Urinary bladder (tissue), 4 donors: ENCODE measurements at places on chromosomes 5 and 9. TPM values are rescaled to one million over a fixed set of nuclear protein-coding genes. Genes with fewer than 3 reads are reported as not detected.

DNA sequence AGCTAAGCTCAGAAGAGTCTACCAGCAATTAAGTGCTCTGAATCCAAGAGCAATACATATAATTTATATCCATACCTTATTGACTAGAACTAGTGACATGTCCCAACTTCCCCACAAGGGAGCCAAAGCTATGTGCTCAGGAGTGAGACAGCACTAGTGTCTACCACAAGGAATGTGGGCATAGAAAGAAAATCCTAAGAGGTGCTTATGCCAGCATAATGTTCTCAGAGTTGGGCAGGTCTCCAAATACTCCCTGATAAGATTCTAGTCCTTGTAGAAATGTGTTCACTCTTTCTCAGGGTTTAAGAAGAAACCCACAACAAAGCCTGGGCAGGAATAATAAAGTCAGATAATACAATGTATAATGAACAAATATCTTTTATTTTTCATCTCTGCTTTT is 275.1 kb downstream of the BRINP1 start:
- no peak for DNase-seq

- peak; percentile 8 for DNase-seq
Observed at GRCh38 chr9:99361817-99362216, 139.7 kb downstream of the SEC61B start.

The RASGRF2 gene
- 3.1 TPM for polyA plus RNA-seq

The FOXD4L5 gene
- not detected for polyA plus RNA-seq

The PCDHGA10 gene
- 1.6 TPM for polyA plus RNA-seq

- no peak for DNase-seq
Observed at GRCh38 chr9:120857902-120858301, 15.2 kb upstream of the PSMD5 start.

- no peak for DNase-seq
Observed at GRCh38 chr5:55456216-55456895, 78.4 kb downstream of the PLPP1 start.

DNA sequence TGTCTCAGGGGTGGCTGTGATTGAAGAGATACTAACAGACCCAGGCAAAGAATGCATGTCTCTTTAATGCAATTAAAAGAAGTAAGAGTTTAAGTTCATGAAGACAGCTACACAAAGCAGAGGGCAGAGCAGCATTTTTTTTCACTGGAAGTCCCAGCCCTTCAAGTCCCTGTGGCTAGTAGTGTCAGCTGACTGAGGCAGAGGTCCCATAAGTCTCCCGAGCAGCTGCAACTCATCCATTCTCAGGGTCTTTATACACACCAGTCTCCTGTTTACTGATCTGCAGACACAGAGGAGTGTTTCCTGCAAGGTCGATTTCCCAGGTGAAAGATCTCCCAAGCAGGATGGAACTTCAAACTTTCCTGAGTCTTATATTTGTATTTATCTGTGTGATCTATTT is 169.4 kb upstream of the GLRA1 start:
- DNase-seq = no peak

- no peak for DNase-seq
Observed at GRCh38 chr9:19975499-19975898, 186.7 kb upstream of the SLC24A2 start.

GRCh38 chr9:129934041-129934591 is 98.9 kb downstream of the USP20 start:
- DNase-seq = no peak

GRCh38 chr9:76206821-76207220 is 187.4 kb downstream of the RFK start:
- no peak for DNase-seq

GRCh38 chr5:15373151-15373550 is 126.8 kb upstream of the FBXL7 start:
- DNase-seq = no peak

DNA sequence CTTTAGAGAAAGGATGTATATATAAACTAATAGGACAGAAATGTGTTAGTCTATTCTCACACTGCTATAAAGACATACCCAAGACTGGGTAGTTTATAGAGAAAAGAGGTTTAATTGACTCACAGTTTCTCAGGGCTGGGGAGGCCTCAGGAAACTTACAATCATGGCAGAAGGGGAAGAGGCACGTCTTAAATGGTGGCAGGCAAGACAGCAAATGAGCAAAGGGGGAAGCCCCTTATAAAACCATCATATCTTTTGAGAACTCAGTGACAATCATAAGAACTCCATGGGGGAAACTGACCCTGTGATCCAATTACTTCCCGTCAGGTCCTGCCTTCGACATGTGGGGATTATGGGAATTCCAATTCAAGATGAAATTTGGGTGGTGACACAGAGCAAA is 8.8 kb upstream of the RICTOR start:
- no peak for DNase-seq
